ENCODE measurements at places on chromosomes 7 and 10. TPM values are rescaled to one million over a fixed set of nuclear protein-coding genes. Genes with fewer than 3 reads are reported as not detected.

Gene ACTL6B
- polyA plus RNA-seq, result 0.19 TPM

Gene RAMP3
- 51.4 TPM for polyA plus RNA-seq

Gene BAIAP2L1
- polyA plus RNA-seq, result 3.7 TPM

Gene ASZ1
- polyA plus RNA-seq, result not detected

Gene PRSS2
- 3.2 TPM for polyA plus RNA-seq

DNA sequence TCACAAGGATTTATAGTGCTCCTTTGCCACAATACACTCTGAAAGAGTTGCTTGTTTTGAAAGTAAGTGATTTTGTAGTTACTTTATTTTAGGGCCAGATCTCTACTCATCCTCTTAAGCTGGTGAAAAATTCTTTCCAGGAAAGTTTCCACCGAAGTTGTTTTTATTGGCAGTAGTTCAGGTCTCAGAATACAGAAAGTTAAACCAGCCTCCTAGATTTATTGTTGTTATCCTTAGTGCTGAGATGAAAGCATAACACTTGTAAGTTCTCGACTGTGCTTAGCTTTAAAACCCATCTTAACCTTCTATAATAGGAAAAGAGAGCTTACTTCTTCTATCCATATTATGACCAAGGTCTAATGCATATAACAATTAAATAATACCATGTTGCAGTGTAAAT, 5.5 kb downstream of the AP3M1 start:
- DNase-seq, result peak; percentile 54

DNA sequence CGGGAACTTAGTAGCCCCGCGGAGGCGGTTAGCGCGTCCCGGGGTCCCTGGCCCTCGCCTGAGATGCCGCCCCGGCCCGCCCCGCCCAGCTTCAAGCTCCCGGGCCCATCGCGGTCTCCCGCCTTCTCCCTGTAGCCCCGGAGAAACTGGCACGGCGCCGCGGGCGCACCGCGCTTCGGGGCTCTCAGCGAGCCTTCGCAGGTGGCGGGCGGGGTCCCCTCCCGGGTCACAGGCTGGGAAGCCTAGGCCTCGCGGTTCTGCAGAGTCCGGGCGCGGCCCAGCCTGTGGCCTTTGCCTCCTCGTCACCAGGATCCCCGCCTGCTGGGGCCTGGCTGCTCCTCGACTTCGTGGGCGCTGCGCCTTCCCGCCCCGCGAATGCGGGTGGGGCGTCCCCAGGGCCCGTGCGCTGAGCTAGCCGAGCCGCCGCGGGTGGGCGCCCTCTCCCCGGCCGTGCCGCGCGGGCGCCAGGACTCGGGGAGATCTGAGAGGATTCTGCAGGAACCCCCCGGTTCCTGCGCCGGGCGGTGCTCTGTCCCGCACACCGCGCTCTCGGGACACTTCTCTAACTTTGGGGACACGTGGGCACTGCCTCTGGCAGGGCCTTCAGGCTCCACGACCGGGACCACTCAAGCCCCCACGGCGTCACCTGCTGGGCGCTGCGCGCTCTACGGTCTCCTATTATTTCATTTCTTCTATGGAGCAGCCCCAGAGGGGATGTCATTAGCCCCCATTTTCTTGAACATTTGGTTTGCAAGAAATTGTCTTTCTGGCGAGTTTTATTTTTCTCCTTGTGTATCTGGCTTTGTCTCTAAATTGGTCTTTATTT, 682 bp upstream of the RGS10 start:
- DNase-seq, result no peak

DNA sequence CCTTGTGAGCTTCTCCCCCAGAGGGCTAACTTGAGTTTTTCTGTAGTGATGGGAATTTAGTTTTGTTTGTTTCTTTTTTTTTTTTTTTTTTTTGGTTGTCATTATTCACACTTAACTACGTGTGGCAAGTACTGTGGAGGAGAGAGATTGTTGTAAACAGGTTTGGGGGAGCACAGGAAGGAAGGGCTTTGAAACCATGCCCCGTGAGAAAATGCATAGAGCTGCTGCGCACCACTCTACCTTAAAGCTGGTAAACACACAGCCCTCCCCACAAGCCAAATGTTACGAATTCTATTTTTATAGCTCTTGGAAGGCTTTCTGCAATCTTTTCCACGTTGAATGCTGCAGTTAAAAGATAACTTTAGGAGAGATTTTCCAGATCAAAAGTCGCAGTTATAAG, 76.2 kb downstream of the ZNF22 start:
- no peak for DNase-seq

- DNase-seq, result no peak
These were observed 277.8 kb downstream of the FRMD4A start for GRCh38 chr10:14052931-14053330.

DNA sequence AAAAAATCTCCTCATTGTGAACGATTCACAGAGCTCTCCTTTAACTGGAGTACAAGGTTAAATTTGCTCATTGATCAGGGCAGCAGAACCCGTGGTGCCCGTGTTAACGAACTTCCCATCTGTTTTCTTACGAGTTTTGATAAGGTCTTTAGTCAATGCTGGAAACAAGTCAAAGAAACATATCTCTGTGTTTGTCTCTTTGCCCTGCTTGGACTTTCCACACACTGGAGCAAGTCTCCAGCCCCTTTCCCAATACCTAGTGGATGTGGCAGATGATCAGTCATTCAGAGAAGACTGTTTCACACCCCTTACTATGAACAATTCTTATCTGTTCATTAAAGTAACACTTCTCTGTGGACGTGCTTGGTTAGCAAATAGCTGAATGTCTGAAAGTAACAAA, 121.3 kb downstream of the ARID5B start:
- no peak for DNase-seq

- DNase-seq, result no peak
These were observed 203.1 kb upstream of the AUTS2 start for GRCh38 chr7:69395061-69395714.

DNA sequence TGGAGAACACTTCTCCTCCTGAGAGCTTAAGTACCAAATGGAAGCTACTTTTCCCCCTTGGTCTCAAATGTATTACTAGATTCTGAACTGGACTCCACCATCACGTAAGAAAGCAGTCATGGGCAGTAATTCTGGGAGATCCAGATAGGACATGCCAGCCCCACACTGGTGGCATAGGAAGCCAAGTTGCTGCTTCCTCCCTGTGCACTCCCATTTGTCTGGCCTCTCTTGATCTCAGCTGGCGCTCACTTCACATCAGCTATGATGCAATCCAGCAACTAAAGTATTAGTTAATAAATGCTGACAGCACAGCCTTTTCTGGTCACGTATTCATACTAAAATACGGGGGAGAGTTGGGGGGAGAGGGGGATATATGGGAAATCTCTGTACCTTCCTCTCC, 3.4 kb upstream of the IL6 start:
- no peak for DNase-seq

DNA sequence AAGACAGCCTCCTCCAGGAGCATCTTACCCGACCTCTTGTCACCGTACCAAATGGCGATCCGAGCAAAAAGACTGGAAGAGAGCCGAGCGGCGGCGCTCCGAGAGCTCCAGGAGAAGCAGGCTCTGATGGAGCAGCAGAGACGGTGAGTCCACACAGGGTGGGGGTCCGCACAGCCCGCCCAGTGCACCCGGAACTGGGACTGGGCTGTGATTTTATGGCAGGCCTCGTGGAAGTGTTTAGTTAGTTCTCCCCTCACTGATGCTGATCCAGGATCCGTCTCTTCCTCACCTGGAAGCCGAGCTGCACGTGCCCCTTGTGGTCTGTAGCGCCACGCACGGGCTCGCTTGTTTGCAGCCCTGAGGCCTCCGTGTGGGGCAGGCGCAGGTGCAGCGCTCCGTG, 19.6 kb downstream of the LRRC27 start:
- DNase-seq, result no peak

DNA sequence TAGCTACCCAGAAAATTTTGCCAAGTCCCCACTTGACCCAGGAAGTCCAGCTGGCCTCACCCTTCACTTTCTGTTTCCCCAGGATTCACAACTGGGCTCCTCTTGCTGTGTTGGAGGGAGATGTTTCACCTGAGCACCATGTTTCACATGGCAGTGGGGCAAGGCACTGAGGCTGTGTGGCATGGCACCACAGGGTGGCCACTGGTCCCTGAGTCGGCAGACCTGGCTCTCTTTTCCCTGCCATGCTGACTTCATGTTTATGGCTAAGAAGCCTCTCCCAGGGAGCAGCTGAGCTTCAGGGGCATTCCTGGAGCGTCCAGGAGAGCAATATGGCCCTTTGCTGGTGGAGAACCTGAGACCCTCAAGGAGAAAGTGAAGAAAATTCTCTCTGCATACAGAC, 266.9 kb downstream of the RPS24 start:
- no peak for DNase-seq

DNA sequence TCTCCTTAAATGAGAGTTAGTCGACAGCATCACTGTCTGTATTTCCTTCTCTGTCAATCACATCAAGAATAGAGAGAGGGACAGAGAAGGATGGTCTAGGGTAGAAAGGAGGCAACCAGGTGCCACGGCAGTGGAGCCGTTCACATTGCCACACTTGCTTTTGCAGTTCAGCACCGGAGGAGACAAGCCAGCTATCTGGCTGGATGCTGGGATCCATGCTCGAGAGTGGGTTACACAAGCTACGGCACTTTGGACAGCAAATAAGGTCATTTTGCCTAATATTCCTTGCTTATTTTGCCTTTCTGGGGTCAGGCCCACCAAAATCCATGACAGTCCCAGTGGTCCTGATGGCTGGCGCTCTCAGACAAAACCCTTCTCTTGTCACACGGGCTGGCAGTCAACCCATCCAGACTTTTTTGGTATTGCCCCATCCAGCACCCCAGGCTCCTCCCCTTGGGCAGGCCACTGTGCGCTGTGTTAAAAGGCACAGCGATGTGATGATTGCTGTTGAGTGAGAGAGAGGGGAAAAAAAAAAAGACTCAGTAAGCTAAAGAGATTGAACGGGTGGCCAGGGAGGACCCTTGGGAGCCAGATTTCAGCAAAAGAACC, 8.4 kb downstream of the CPA2 start:
- no peak for DNase-seq

GRCh38 chr7:139563856-139564255, 40.4 kb downstream of the CLEC2L start:
- no peak for DNase-seq

- no peak for DNase-seq
These were observed 16.0 kb downstream of the PAPSS2 start for GRCh38 chr10:87675396-87676376.

- no peak for DNase-seq
These were observed 186.2 kb downstream of the CXCL12 start for GRCh38 chr10:44198780-44199097.

DNA sequence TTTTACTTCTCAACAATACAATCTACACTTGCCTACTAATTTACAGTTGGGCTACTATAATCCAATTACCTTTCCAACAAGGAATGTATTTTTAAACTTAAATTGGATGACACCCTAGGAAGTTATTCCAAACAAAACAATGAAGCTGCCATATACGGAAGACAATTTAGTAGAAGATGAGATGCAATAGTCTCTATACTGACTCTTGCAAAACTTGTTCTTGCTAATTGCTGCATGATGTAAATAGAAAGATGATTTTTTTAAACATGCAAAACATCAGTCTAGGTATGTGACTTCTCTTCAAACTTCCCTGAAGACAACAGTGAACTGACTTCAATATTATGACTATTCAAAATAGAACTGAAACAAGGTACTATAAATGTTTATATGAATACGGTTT, 17.6 kb downstream of the NT5C3A start:
- no peak for DNase-seq

GRCh38 chr10:124711145-124711544, 33.0 kb downstream of the FAM53B start:
- no peak for DNase-seq

DNA sequence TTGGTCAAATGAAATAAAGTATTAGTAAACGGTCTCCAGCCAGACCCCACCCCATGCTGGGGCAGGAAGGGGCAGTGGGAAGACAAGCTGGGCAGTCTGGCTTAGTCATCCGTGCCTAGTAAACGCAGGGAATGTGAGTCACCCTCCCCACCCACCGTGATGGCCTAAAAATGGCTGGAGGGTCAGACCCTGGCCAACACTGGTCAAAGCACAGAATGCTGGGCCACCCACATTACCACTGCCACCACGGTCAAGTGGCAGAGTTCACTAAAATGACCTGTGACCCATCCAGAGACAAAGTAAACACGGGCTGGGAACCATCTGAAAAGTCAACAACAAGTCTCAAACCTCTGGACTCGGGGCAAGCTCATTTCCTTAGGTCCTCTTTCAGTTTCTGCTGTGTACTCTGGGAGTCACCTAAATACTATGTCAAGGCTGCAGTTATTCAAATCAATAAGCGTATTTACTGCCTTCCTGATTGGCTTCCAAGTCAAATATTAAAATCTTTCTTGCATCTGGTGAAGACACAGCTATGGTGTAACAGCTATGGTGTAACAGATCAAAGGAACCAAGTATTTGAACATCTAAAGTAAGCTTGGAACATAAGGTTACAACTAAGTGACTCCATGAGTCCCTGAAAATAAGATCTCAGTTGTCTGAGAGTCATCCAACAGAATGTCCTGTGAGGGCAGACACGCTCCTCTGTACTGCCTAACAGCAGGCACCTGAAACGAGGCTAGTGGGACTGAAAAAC, 3.0 kb downstream of the ZFAND2A start:
- no peak for DNase-seq

DNA sequence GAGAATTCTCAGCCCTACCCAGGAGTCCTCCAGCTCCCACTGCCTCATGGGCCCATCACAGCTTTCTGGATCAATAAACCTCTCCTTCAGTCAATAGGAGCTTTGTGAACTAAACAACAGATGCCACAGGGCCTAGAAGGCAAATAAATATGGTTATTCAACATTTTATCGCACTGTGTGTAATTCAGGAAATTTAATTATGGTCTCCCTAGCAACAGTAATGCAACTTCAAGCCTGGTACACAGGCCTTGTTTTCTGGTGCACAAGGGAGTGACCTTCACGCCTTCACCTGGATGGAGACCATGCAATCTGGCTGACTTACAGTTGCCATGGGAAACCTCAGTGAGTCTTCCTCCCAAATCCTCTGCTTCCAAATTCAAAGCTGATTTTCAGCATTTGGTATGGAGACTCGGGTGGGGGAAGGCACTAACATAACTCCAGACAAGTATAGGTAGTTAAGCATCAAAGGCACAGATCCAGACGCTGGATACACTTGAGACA, 441.0 kb upstream of the NPVF start:
- no peak for DNase-seq

DNA sequence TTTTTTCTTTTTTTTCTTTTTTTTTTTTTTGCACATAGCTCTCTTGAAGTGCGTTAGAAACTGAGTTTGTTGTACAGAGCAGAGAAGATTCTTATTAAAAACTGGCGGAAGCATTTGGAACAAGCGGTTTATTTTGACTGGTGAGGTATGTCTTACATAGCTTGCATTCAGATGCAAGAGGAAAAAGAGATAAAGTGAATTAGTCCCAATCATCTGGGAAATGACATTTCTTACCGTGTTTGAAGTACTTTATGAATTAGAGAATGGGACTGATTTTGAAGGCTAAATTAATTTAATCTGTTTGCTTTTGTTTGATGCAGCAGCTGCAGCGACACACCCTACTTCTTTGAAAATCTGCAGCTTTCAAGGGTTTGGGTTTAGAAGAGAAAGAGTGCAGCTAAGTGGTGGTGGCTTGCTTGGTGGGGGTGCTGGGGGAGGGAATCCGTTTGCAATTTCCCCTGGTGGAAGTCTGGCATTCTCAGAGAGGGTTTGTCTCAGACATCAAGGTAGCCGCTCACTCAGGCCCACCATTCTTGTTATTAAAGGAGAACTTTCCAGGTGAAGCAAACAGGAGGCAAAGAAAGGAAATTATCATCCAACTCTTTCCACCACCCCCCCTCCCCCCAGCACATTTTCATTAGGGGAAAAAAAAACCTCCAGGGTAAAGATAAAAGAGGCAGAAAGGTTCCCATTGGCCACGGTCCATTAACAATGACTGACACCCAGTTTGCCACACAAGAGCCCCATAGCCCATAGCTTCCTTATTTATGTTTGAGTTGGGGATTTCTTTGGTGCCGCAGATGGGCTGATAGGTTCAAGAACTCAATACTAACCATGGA, 231.7 kb downstream of the SKIDA1 start:
- no peak for DNase-seq

Data from urinary bladder (tissue), 4 donors.